DMS 273 treated with DMSO at 0.1 percent for 48 hours (cell line): ENCODE measurements at places on chromosomes 3 and 15.

DNA sequence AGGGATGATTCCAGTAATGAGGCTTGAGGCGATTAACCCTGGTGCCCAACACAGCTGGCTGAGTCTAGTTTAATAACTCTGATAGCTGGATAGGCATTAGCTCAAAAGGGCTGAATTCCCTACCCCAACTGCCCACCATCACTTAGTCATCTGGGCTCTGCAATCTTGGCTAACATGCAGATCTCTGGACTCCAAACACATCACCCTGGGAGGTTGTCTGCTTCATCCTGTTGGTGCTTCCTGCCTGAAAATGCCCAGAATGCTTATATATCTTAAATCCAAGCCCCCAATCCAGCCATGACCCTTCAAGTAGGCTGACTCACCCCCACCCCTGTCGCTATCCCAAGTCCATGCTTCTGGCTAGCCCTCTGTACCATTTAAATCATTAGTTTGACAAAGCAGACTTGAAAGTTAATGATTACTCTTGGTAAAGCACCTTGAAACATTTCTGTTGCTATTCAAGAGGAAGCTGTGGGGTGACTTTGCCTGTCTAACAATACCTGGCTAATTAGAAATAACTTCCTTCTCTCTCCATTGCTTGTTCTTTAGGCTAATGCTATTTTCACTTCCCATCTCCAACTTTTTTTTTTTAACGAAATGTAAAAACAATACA is 107.0 kb upstream of the RORA start:
- DNase-seq = no peak

DNA sequence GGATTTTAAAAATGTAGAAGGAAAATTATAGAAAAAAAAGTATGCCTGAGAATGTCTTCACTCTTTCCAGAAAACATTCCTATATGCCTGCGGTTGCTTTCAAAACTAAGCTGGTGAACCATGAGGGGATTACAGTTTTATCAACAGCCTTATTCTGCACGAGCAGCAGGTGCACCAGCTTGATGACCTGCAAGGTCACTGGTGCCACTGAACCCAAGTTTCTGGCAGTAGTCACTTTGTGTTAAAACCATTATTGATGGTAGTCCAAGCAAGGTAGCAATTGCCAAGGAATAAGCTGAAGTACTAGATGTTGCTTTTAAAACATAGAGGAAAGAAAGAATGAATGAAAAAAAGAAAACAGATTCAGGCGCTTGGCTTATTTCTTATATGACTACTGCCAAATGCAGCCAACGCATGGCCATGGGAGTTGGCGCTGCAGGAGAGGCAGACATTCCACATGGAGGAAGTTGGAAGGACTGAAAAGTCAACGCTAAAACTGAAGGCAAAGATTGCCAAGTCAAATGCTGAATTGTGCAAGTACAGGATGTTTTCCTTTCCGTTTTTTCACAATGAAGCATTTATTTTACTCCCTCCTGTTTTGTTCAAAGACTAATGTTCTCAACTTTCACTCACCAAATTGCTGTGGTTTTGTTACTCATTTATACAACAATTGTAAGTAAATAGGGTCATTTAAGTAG is 601.4 kb downstream of the CADM2 start:
- DNase-seq = no peak

GRCh38 chr3:136464502-136464901 is 214.4 kb downstream of the PCCB start:
- no peak for DNase-seq

GRCh38 chr3:141663993-141664392 is 74.1 kb upstream of the RNF7 start:
- DNase-seq = no peak

GRCh38 chr3:30076899-30077298 is 529.5 kb upstream of the TGFBR2 start:
- no peak for DNase-seq

DNA sequence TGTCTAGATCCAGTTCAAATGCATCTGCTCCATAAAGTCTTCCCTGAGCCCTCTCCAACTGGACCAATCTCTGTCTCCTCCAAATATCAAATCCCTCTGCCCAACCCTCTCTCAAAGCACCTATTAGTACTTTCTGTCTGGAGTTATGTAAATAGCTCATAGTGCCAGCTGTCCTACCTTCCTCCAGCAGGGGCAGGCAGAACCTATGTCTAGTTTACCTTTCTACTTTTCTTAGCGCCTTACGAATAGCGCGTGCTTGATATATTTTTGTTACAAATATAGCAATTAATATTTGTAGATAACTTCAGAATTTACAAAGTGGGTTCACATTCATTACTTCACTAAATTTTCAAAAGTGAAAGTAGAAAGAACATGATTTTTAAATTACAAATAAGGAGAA is 14.0 kb upstream of the CCDC80 start:
- no peak for DNase-seq

DNA sequence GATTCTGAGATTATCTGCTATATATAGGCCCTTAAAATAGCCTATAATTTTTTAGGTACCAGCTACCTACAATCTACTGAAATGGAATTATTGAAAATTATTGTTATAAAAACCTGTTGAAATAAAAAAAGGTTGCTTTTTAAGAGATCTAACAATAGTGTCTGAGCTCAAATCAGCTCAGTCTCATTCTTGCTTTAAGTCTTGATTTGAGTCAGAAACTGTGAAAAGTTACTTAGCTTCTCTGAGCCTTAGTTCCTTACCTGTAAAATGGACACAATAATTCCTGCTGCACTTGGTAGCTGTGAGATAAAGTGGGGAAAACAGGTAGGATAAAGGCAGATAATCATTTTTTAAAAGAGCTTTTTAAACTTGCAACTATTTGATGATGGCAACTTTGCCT is 118.8 kb upstream of the UBE2E2 start:
- no peak for DNase-seq

- peak; percentile 17 for DNase-seq
These were observed 457.1 kb downstream of the SQOR start for GRCh38 chr15:46091860-46092450.

GRCh38 chr3:59777667-59778077 is 727.8 kb upstream of the CFAP20DC start:
- DNase-seq = no peak

GRCh38 chr3:72523429-72524151 is 324.7 kb downstream of the SHQ1 start:
- no peak for DNase-seq

GRCh38 chr15:42510258-42511006 is 15.0 kb downstream of the SNAP23 start:
- DNase-seq = no peak

- DNase-seq = no peak
These were observed 181.3 kb upstream of the THBS1 start for GRCh38 chr15:39399600-39399999.

GRCh38 chr15:25134546-25134945 is 179.8 kb downstream of the SNRPN start:
- DNase-seq = no peak

- DNase-seq = no peak
These were observed 63.3 kb upstream of the IMPG2 start for GRCh38 chr3:101383656-101384055.

DNA sequence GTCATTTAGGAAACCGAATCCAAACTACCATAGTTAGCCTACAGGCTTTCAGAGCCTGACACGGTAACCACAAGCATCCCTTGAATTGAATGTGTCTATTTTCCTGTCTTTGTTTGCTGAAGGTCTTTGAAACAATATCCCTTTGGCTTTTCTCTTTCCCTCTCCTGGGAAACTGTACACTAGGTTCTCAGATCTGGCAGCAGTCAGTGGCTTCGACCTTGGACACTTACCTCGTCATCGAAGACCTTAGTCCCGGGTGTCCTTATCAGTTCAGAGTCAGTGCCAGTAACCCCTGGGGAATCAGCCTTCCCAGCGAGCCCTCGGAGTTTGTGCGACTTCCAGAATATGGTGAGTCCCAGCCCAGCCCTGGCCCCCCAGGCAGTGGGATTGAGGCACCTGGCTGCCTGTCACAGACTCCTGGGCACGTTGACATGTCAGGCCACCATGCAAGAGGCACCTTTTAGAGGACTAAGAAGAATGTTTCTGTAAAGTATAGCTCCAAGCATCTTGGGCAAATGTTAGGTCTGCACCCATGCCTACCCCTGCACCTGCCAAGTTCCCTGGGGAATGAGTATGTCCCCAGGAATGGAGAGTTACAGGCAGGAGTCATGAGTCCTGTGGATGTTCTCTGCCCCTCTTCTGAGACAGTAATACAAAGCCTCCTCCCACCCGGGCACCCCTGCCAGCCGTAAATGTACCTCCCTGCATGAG is 30.4 kb upstream of the UMPS start:
- no peak for DNase-seq

GRCh38 chr3:10950476-10951294 is 41.9 kb upstream of the SLC6A1 start:
- no peak for DNase-seq
